ENCODE measurements at places on chromosomes 11 and 22.

DNA sequence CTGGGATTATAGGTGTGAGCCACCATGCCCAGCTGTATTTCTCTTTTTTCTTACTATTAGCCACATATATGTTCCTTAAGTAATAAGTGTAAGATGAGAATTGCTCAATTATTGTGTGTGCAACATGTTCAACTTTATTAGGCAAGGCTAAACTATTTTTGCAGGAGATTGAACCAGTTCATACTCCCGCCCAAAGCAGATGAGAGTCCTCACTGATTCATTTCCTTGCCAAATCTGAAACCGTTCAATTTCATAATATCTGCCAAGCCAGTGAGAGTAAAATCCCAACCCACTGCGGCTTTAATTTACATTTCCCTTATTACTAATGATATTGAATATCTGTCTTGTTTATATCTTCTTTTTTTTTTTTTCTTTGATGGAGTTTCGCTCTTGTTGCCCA, 48.4 kb downstream of the KCNJ4 start:
- no peak for DNase-seq

- DNase-seq = no peak
Observed at GRCh38 chr11:10679644-10680043, 13.9 kb downstream of the IRAG1 start.

GRCh38 chr22:17874231-17874905, 100.1 kb upstream of the BID start:
- DNase-seq = no peak

- no peak for DNase-seq
Observed at GRCh38 chr11:121367001-121367843, 74.7 kb downstream of the SC5D start.

DNA sequence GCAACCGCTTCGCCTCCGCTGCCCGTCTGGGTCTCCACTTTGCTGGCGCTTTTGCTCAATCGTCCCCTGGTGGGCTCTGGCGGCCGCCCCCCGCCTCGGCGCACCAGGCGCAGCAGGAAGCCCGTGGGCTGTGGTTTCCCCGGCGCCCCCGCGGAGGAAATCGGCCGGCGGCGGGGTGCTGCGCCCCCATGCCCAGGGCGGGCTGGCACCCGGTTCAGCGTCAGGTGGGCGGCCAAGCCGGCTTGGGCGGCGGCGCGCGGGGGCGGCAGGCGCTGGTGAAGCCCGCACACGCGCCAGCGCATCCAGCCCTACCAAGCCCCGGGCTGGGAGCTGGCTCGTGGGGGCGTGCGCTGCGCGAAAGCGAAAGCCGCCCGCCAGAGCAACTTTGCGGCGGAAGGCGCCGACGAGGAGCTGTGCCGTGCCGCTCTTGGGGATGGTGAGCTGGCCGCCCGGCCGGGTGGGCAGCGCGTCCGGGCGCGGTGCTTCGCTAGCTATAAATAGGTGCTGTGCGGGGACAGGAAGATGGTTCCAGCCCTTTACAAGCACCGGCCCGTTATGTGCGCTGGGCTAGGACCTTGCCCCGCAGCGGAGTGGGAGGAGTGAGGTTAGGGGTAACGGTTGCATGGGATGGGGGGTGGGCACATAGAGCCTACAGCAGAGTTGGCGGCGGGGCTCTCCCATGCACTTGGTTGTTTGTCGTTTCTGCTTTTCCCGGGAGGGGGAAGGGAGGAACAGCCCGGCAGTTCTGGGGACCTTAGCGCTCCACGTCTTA, 25.0 kb upstream of the SUSD2 start:
- DNase-seq = peak; percentile 63

GRCh38 chr11:43021466-43021865, 290.3 kb upstream of the API5 start:
- DNase-seq = no peak

- no peak for DNase-seq
Observed at GRCh38 chr22:43319661-43320486, 23.3 kb downstream of the SCUBE1 start.

- no peak for DNase-seq
Observed at GRCh38 chr11:117881217-117881616, 4.8 kb upstream of the FXYD6 start.

DNA sequence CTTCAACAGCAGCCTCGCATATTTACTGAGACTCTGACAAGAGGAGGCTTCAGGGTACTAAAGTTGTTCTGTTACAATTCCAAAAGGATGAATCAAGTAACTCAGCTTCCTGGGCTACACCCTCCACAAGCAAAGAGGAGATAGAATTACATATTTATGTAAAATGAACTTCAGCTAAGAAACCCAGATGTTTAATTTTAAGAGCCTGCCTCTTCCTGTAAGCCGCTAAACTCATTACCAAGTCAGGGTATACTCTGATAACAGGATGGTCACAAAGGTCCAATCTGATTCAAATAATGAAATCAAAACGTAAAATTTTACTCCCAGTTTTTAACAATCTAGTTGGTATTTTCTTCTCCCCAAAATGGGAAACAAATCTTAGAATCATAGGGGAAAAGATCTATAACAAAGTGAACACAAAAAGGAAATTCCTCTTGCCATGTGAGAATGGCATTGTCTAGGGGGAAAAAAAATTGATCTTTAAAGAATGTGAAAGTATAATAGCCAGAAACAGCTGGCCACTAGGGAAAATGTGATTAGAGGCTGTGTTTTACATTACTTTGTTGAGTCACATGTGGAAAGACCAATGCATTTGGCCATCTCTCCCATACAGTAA, 30.9 kb downstream of the CHEK2 start:
- DNase-seq = no peak

Data from activated CD4-positive, CD25-positive, alpha-beta regulatory T cell treated with anti-CD3 and anti-CD28 coated beads, Interleukin-2, amount 50 U/mL, for 72 hours (primary cell).